ENCODE measurements at places on chromosomes 11 and 22.

DNA sequence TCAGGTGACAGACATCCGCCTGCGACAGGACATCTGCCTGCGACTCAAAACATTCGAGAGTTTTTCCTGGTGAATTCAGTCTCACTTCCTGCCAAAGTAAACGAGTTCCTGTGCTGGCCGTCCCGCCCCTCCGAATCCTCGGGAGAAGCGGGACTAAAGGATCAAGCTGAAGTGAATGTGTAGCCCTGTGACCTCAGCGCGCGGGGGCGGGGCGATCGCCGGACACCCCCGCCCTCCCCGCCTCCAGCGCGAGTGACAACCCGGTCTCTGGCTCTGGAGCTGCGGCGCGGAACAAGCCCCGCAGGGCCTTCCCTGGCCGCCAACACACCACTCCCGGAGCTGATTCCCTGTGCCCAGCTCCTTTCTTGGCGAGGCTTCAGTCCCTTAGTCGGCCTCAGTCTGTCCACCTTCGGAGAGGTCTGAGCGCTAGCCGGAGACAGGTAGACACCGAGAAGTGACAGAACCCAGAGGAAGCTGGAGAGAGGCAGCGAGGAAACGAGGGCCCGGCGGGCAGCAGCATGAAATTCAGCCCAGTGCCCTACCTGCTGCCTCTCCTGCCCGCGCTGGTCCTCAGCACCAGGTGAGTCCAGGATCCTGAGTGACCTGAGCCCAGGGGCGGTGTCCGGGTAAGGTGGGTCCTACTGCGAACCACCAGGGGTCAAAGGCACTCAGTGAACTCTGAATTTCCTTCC lies 766.4 kb upstream of the LUZP2 start:
- DNase-seq, result no peak

DNA sequence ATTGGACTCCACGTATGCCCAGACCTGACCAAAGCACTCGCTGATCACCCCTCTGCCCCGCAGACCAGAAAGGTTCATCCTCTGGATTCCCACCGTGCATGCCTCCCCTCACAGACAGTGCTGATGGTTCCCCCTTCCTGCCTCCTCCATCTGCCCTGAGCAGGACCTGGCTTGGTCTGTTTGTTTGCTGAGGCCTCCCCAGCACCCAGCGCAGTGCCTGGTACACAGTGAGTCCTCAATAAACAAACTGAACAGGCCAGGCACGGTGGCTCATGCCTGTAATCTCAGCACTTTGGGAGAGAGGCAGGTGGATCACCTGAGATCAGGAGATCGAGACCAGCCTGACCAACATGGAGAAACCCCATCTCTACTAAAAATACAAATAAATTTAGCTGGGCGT lies 23.7 kb upstream of the RPS3 start:
- no peak for DNase-seq

GRCh38 chr11:134572741-134573675 lies 161.0 kb upstream of the B3GAT1 start:
- DNase-seq, result no peak

DNA sequence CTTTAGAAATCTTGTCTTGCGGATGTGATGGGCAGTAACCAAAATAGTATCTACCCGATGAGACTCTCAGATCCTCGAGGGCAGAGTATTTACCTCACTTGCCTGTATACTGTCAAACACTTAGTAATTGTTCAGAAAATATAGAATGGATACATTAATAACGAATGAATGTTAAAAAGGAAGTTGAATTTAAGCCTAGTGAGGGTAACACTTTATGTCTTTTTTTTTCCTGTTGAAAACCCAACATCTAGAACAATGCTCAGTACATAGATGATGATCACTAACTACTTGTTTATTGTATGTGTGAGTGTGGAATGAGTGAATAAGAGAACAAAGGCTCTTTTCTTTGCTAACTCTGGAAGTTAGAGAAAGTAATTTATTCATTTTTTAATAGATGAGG lies 195.7 kb downstream of the MIAT start:
- DNase-seq, result no peak

DNA sequence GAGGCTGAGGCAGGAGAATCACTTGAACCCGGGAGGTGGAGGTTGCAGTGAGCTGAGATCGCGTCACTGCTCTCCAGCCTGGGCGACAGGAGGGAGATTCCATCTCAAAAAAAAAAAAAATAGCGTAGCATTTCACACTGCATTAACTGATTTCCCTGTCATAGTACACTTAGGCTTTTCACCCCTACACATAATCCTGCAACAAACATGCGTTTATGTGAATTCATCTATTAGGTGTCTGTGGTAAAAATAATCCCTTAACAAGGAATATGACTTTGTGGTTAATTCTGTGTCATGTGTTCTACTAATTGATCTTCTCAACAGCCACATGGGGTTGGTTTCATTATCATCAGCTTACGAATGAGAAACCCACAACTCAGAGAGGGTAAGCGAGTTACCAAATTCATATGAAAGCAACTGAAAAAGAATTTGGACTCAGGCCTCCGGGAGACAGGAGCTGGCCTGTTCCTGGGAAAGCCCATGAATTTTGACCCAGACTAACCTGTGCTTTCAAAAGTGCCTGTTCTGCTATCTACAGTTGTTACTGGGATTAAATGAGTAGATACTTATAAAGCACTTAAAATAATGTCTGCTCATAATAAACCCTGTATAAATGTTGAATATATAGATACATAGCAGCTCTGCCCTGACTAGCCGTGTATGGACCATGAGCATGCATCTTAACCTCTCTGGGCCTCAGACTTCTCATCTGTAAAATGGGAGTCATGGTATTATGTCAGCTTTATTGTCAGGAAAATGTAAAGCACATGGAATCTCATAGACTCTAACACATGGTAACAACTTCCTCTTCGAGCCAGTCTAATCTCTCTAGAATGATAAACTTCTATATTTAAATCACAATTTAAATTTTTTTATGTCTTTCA lies 36.6 kb downstream of the KCNJ1 start:
- DNase-seq, result no peak

DNA sequence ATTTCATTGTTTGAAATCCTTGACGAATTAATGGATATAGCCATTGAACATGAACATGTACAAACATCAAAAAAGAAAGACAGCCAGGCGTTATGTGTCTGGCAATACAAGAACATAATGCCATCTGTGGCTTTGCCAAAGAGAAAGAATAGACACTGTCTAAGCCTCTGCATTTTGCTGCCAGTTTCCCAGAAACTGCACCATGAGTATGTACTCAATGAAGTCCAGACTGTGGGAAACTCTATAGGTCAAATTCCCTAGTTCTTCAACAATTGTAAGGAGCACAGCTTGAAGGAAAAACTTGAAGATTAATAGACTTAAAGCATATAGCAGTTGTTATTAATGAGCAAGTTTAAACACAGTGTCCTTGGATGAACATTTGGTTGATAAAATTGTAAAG lies 71.3 kb downstream of the BBOX1 start:
- no peak for DNase-seq

DNA sequence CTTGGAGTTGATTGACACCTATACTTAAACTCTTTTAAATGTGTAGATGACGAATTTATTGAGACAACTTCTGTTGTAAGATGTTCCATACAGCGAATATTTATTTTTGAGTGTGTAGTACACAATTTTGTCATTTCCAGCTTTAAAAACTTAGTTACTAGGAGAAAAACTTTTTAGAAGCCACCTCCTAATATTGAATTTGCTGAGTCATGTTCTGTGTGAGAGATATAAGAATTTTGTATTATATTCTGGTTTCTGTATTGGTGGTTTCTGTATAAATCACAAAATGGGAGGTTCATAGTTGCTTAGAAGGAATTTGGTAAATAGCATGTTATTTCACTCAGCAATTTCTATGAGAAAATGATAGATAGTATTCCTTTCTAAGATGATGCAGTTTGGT lies 171.3 kb downstream of the WNT11 start:
- no peak for DNase-seq

- DNase-seq, result no peak
Measured at GRCh38 chr11:102553835-102554282, 23.3 kb upstream of the MMP7 start.

DNA sequence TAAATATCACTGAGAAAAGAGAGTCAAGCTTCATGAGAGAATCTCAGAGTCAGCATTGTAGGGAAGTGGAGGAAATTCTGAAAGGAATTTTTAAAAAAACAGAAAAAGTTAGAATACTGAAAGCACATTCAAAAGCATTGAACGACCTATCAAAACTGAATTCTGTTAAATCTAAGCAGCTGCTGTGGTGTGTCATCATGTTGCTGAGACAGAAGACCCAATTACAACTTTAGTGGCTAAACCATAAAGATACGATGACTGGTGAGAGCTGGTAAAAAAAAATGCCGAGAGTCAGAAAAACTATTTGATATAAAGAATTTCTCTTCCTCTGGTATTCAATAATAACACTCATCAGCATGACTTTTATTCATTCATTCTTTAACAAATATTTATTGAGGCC lies 220.8 kb downstream of the DLG2 start:
- DNase-seq, result no peak

All from WERI-Rb-1 (cell line).